ENCODE measurements at places on chromosomes 11 and 22.

DNA sequence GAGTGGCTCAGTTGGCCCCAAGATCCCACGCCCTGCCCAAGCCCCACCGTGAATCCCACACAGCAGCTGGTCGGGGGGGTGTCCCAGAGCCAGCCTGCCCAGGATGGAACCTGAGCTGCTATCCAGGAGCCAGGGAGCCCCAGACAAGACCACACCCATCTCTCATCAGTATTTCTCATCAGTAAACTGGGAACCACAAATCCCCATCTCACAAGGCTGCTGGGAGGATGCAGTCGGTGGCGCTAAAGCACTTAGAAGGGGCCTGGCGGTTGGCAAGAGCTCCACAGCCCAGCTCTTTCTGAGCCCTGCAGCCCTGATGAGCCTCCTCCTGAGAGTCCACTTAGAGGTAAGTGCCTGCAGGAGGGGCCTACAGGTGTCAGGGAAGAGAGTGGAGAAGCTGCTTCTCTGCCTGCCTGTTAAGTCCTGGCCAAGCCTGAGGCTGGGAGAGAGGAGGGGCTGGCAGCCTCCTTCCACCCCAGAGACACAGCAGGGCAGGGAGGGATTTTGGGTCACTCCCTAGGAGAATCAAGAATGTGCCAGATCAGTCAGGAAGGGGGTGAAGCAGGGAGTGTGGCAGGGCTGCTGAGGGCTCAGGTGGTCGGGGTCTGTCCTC, 6.1 kb downstream of the FADS3 start:
- no peak for DNase-seq

DNA sequence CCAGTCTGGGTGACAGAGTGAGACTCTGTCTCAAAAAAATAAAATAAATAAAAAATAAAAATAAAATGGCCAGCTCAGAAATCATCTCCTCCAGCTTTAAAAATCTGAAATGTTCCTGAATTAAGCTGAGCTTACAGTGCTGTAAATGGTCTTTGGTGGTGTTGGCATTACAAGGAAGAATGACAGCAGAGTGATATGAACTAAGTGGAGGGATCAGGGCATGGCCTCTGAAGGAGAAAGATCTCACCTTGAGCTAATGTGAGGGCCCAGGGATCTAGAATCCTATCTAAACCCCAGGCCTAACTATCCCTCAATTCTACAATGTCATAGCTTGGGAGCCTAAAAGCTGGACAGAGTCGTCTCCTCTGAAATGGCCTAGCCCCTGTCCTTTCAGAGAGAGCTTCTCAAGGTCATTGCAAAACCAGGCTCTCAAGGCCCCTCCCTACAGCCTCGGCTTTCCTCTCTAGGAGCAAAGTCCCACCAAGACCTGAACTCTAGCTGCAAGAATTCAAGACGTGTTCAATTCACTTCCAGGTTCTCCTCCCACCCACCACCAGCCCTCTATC, 345.4 kb downstream of the BUD13 start:
- DNase-seq, result no peak

GRCh38 chr11:28490773-28491382, 382.7 kb downstream of the METTL15 start:
- DNase-seq, result no peak

DNA sequence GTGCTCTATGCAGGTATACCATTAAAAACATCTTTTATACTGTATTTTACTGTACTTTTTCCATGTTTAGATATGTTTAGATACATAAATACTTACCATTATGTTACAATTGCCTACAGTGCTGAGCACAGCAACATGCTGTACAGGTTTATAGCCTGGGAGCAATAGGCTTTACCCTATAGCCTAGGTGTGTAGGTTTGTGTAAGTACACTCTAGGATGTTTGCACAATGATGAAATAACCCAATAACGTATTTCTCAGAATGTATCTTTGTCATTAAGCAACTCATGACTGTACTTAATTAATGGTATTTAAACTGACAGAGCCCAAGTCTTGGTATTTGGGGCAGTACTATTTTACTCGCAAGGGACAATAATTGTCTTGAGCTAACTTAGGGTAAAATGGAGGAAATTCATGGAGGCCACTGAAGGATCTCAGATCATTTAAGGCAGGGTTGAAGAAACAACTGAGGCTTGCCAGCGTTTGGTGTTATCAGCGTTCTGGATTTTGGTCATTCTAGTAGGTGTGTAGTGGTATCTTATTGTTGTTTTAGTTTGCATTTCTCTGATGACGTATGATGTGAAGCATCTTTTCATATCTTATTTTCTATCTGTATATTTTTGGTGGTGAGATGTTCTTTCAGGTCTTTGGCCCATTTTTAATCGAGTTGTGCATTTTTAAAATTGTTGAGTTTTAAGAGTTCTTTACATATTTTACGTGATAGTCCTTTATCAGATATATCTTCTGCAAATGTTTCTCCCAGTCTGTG, 42.4 kb downstream of the ADAMTS15 start:
- DNase-seq, result no peak
